ENCODE measurements at places on chromosomes 7 and 10.

DNA sequence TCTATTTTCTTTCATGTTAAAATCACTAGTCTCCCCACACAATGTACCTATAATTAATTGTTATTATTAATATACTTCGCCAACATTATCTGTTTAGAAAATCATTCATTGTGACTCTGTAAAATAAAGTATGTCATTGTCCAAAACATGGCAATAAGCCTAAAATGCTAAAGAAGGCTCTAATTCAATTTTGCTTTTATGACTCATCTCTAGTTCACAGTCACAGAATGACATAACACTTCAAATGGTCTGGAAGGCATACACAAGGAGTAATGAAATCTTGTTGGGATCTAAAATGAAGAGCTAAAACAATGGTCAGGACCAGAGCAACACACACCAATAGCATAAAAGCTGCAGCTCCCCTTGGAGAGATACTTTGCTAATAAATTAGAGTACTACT, 505.8 kb downstream of the GPAM start:
- no peak for DNase-seq

DNA sequence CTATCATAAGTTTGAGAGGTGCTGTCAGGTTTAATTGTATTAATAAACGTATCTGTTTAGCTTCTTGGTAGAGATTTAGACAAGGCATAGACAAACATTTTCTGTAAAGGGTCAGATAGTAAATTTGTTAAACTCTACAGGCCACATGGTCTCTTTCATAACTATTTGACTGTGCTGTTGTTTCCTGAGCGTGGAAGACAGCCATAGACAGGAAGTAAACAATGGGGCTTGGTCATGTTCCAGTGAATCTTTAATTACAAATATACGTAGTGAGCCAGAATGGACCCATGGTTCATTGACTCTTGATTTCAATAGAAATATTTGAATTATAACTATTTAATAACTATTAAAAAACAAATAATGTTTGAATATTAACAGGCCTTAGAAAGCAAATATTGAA, 451.1 kb downstream of the SH2D4B start:
- DNase-seq, result no peak

DNA sequence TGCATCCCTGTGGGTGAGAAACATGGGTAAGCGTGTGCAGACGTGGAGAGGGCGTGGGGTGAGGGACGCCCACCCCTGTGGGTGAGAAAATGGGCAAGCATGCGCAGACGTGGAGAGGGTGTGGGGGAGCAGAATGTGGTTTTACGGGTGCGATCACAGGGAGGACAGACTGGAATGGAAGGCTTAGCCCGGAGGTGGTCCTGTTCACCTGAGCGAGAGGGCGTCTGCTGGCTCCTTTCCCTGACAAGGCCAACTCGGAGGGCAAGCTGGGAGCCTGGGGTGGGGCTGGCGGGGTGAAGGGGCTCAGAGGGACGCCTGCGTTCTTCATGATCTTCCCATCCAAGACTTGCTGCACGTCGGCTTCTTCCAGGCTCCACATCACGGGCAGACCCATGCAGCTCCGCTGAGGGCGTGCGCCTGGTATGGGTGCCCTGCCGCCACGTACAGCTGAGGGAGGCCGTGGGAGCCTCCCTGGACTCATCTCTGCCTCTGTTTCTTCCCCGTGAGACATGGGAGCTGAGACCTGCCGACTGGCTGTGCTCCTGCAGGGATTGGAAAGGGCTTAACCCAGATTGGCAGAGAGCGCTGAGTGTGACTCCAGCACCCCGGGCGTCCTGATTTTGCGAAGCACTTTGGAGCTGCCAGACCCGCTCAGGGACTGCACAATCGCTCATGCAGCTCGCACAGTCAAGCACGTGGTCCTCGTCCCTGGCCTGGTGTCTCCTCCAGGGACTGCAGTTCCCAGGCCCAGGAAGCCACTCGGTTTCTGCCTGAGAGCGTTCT, 74.3 kb upstream of the SHH start:
- DNase-seq, result no peak

DNA sequence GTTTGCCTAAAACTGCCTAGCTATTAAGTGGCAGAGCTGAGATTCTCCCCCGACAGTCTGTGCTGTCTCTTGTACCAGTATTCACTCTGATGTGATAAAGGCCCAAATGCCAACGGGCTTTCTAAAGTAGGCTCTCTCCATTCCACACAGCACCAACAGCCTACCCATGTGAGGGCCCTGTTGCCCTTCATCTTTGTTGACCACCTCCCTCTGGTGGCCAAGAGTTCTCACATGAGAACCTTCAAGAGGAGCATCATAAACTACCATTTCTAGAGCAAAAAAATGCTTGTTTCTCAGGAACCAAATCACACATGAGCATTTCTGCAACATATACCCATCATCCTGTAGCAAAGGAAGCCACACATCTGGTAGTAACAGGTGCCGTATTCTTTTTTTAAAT, 185.8 kb downstream of the GRM8 start:
- no peak for DNase-seq

DNA sequence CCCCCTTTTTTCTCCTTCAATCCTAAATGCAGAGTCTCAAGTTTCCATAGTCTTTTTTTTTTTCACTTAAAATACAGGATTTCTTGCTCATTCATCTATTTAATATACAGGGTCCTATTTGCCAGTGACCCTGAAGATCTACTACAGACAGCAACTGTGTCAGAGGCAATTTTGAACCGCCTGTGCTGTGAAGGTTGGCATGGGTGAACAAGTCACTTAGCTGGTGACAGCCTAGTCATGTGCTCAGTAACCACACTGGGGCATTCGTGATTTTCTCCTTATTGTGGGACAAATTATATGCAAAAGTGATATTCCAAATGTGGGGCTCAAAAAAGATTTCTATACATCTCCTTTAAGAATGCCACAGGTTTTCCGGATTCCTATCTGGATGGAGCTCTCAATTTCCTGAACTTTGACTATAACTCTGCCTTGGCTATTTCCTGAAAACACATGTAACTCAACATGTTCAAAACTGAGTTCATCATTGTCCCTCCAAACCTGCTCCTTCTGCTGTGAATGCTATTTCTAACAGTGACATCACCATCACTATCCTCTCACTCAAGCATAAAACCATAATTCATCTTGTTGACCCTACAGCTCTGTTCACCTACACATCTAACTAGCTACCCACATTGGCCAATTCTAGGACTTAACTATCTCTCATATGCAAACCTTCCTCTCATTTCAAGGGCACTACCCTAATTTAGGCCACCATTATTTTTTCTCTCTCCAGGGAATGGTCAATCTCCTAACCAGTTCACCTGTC, 36.7 kb downstream of the CDK6 start:
- DNase-seq, result no peak

DNA sequence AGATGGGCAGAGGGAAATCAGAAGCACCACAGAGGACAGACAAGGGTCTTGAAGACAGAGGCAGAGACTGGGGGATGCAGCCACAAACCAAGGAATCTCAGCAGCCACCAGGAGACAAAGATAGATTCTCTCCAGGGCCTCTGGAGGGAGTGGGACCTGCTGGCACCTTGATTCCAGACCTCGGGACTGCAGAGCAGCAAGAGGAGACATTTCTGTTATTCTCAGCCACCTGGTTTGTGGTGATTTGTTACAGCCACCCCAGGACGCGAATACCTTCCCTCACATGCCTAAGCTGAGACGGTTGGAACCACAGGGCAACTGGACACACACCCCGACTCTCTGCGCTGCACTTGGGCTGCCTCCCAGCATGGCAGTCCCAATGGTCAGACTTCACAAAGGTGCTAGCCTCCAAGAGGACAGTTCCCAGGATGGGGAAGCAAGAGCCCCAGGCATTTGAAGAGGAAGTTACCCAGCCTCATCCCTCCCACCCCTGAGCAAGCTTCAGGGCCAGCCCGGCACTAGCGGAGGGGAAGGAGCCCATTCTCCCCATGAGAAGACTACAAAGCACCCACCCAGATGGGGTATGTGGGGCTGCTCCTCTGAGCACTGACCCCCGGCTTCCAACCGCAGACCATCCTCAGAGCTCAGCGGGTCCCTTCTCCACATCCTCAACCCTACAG, 104.6 kb upstream of the INSIG1 start:
- no peak for DNase-seq

DNA sequence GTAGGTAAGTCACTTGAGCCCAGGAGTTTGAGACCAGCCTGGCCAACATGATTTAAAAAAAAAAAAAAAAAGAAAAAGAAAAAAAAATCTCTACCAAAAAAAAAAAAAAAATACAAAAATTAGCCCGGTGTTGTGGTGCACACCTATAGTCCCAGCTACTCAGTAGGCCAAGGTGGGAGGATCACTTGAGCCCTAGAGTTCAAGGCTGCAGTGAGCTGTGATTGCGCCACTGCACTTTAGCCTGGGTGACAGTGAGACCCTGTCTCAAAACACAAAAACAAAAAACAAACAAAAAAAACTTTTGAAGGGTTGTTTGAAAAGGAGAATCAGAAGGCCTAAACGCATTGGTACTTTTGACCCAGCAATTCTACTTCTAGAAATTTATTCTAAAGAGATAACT, 13.7 kb downstream of the TLL2 start:
- no peak for DNase-seq

DNA sequence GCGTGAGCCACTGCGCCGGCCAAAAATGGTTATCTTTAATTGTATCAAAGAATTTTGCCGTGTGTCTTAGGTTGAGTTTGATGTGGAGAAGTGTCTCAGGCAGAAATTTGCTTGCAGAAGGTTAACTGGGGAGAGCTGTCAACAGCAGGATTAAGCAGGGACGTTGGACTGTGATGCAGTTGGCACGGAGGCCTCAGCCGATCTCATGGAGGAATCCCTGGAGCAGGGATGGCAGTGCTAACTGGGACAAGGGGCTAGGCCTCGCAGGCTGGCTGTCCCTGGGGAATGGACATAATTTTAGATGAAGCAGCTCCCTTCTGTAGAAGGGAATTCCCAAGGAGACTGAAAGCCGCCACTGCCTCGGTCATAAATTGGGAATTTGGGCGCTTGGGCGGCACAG, 12.3 kb upstream of the KIF5B start:
- no peak for DNase-seq

- DNase-seq, result no peak
Observed at GRCh38 chr7:80940539-80941207, 21.8 kb upstream of the SEMA3C start.

DNA sequence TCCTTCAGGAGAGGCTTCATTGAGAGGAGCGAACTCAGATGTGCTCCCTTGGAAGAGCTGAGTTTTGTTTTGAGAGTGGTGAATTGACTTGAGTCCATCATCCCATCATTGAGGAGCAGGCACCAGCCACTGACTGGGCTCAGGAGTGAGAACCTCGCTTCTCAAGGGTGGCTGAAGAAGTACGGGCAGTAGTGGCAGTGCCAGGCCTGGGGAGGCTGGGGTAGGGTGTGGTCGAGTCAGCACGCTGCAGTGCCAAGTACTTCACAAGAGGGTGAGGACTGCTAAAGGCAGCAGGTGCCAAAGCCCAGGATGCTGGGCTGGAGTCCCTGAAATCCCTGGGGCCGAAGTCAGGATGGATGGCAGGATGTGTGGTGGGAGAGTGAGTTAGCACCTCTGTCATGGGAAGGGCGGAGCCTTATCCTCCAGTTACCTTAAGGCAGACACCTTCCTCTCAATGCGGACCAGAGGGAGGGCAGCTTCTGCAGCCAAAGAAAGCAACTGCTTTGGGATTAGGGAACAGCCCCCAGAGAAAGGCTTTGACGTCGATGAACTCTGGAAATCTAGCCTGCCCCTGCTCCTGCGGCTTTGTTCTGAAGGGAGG, 210.3 kb downstream of the CAMK1D start:
- no peak for DNase-seq

GRCh38 chr7:130037703-130038102, 13.5 kb downstream of the ZC3HC1 start:
- DNase-seq, result no peak
